ENCODE measurements at places on chromosomes 12 and 14.

DNA sequence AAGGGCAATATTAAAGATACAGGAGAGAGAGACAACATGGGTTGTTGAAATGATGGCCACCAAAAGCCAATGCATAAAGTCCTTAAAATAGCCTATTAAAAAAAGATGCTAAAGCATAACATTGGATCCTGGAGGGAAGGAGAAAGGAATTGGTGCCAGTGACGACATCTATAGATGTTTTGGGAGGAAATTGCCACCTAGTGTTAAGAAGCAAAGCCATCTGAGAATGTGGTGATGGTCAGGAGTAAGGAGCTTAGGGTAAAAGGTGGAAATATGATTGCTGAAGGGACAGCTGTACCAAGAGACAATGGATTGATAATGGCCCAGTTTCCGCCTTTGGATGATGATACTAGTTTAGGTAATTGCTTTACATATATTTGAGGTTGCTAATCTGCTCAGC, 85.1 kb downstream of the TMEM30B start:
- no peak for DNase-seq

GRCh38 chr14:104530646-104531045, 48.9 kb upstream of the C14orf180 start:
- no peak for DNase-seq

- DNase-seq = no peak
Observed at GRCh38 chr14:74563586-74564159, 48.4 kb downstream of the LTBP2 start.

GRCh38 chr12:102573237-102573636, 92.9 kb upstream of the IGF1 start:
- DNase-seq = no peak

GRCh38 chr12:69994724-69995173, 169.7 kb downstream of the MYRFL start:
- DNase-seq = no peak

- DNase-seq = peak; percentile 21
Observed at GRCh38 chr14:92692822-92693226, 55.6 kb downstream of the LGMN start.

- DNase-seq = no peak
Observed at GRCh38 chr12:120012067-120012621, 23.1 kb downstream of the BICDL1 start.
